Astrocyte (in vitro differentiated cells and primary cell): ENCODE measurements at places on chromosomes 6 and 20. TPM values are rescaled to one million over a fixed set of nuclear protein-coding genes. Genes with fewer than 3 reads are reported as not detected.

The IP6K3 gene
- 4.5 and 4.6 TPM in 2 replicates for total RNA-seq

The SLC35A1 gene
- 15.0 and 16.4 TPM in 2 replicates for total RNA-seq

- H3K36me3 ChIP-seq, result no peaks in the 10 kb centered on the region
- H3K4me3 ChIP-seq, result no peak overlapping the region
- no peak for DNase-seq
- no peaks in the 10 kb centered on the region for H3K4me1 ChIP-seq
- no peak overlapping the region for H3K27ac ChIP-seq
- H3K27me3 ChIP-seq, result peaks cover 48% of the 10 kb centered on the region
These were observed 14.6 kb downstream of the TMEM151B start for GRCh38 chr6:44284867-44285266.

- peaks cover 35% of the 10 kb centered on the region for H3K4me1 ChIP-seq
- peak; percentile 99 for DNase-seq
- H3K36me3 ChIP-seq, result no peaks in the 10 kb centered on the region
- H3K27ac ChIP-seq, result peak overlapping the region; percentile 97
- H3K4me3 ChIP-seq, result no peak overlapping the region
These were observed 41.0 kb downstream of the CYP24A1 start for GRCh38 chr20:54132612-54133433.

- no peaks in the 10 kb centered on the region for H3K27me3 ChIP-seq
- peaks cover 5% of the 10 kb centered on the region for H3K4me1 ChIP-seq
- DNase-seq, result peak; percentile 97
- no peak overlapping the region for H3K4me3 ChIP-seq
These were observed 21.8 kb downstream of the FAM209B start for GRCh38 chr20:56554869-56555268.

DNA sequence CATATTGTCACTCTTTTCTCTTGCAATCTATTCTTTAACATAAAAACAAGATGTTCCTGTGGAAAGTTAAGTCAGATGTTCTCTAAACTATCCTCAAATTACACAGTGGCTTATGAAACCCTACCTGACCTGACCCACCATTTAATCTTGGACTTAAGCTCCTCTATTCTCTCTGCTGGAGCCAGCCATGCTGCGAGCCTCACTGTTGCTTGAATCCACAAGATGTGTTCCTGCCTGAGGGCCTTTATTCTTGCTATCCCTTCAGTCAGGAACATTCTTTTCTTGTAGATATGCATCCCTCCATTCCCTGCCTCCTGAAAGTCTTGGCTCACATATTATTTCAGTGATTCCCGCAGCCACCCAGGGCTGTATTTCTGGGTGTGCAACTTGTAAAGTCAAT is 283.2 kb downstream of the EPHA7 start:
- H3K36me3 ChIP-seq, result no peaks in the 10 kb centered on the region
- H3K27ac ChIP-seq, result no peak overlapping the region
- H3K4me1 ChIP-seq, result no peaks in the 10 kb centered on the region
- no peaks in the 10 kb centered on the region for H3K27me3 ChIP-seq
- no peak overlapping the region for H3K4me3 ChIP-seq
- DNase-seq, result no peak

- no peaks in the 10 kb centered on the region for H3K27me3 ChIP-seq
- no peak overlapping the region for H3K4me3 ChIP-seq
- H3K36me3 ChIP-seq, result peaks cover 32% of the 10 kb centered on the region
These were observed 31.2 kb upstream of the MAPK13 start for GRCh38 chr6:36098920-36099647.

GRCh38 chr20:20969701-20970280 is 136.4 kb downstream of the LINC00237 start:
- H3K36me3 ChIP-seq, result no peaks in the 10 kb centered on the region
- no peak overlapping the region for H3K4me3 ChIP-seq
- H3K27me3 ChIP-seq, result no peaks in the 10 kb centered on the region
- H3K27ac ChIP-seq, result no peak overlapping the region
- DNase-seq, result no peak

DNA sequence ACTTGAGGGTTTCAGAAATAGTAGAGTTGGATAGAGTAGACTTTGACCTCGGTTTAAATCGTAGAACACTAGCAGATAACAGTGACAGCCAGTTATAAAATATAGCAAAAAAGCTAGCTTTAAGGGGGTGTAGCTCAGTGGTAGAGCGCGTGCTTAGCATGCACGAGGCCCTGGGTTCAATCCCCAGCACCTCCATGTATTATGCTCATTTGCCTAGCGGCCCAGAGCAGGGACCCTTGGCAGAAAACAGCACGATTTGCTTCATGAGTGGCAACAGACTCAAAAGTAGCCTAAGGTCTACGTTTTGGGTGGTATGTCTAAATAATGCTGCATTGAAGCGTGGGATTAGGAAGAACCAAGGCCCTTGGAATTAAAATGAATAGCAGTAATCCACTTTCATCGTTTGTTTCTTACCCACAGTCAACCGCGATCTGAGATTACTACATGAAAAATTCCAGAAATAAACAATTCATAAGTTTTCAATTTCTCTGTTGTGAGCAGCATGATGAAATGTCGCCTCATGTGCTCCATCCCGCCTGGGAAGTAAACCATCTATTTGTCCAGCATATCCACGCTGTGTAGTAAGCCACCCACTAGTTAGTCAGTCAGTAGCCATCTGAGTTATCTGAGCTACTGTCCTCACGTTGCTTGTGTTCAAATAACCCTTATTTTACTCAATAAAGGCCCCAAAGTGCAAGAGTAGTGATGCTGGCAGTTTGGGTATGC is 184.9 kb downstream of the GPX5 start:
- peaks cover 3% of the 10 kb centered on the region for H3K27me3 ChIP-seq
- H3K4me3 ChIP-seq, result no peak overlapping the region
- no peaks in the 10 kb centered on the region for H3K4me1 ChIP-seq

GRCh38 chr6:154909821-154910220 is 85.3 kb upstream of the TIAM2 start:
- peaks cover 11% of the 10 kb centered on the region for H3K4me1 ChIP-seq
- no peak overlapping the region for H3K27ac ChIP-seq
- H3K27me3 ChIP-seq, result no peaks in the 10 kb centered on the region

DNA sequence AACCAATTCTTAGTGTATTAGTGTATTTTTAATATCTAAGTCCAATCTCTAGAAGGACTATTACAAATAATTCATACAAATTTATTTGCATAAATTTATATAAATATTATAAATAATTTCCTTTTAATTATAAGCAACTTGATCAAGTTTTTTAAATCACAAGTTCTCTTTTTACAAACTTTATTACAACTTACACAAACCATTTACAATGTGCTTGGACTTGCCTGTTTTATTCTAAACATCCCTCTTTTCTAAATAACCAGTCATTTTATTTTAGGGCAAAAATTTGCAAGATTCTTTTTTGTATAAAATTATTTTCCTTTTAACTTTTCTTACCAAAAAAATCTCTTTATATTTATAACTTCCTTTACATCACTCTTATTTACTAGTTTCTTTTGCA is 83.5 kb upstream of the SYNCRIP start:
- no peaks in the 10 kb centered on the region for H3K4me1 ChIP-seq
- DNase-seq, result no peak
- H3K27ac ChIP-seq, result no peak overlapping the region
- no peaks in the 10 kb centered on the region for H3K36me3 ChIP-seq
- H3K27me3 ChIP-seq, result no peaks in the 10 kb centered on the region

DNA sequence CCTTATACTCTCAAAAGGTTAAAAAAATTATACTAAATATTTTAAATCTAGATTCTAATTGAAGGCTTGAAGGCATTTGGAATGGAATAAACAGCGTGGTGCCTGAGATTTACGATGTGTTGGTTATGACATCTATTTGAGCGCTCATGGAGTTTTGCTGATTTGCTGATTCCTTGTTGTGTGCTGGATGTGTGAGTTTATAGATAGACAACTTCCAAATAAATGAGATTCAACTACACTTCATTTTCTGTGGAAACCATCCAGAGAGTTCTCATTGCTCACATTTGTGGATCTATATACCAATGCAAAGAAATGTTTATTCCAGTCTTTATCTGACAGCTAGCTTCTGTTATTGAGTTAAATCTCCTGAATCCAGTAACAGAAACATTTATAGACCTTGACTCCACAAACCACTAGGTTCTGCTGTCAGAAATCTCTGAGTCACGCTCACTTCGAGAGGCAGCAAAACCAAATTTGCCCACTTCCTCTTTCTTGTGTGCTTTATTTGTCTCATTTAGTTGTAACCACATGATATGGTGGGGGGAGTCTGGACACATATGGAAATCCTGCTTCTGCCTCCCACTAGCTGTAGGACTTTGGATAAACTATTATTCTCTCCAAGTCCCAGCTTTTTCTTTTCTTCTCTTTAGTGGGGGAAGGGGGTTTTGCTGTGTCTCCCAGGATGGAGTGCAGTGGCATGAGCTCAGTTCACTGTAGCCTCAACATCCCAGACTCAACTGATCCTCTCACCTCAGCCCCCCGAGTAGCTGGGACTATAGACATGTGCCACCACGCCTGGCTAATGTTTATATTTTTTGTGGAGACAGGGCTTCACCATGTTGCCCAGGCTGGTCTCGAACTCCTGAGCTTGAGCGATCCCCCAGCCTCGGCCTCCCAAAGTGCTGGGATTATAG is 54.5 kb downstream of the IPCEF1 start:
- no peaks in the 10 kb centered on the region for H3K36me3 ChIP-seq
- no peak overlapping the region for H3K4me3 ChIP-seq
- H3K27me3 ChIP-seq, result no peaks in the 10 kb centered on the region
- peaks cover 29% of the 10 kb centered on the region for H3K4me1 ChIP-seq
